HuH-7.5 (cell line): ENCODE measurements at places on chromosomes 2 and 18.

DNA sequence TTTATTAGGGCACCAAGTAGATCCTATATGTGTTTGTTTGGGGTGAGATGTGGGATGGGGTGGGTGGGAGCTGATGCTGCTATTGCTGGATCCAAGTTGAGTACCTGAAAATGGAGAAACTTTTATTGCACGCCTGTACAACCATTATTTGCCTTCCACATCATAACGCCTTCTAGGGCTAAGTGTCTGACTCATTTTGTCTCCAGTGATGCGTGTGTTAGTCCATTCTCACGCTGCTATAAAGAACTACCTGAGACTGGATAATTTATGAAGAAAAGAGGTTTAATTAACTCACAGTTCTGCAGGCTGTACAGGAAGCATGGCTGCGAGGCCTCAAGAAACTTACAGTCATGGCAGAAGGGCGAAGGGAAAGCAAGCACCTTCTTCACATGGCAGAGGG is 58.2 kb downstream of the KDM3A start:
- no peak for DNase-seq

DNA sequence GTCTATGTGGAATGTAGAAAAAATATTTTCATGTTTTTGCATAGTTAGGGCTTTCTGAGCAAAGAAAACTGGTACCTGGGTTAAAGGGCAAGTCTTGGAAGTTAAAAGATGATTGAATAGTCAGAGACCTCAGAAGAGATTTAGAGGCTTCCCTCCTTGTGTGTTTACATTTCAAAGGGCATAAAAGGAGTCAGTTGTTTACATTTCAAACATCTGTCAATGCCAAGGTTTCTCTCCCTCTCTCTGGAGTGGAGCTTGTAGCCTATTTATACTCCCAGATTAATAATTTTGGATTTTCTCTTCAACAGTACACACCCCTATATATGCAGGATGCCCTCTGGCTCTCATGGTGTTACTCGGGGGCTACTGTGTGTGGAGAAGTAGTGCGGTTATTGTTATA is 8.6 kb downstream of the M1AP start:
- DNase-seq: no peak

- no peak for DNase-seq
These were observed 148.5 kb downstream of the FHOD3 start for GRCh38 chr18:36446059-36446458.

DNA sequence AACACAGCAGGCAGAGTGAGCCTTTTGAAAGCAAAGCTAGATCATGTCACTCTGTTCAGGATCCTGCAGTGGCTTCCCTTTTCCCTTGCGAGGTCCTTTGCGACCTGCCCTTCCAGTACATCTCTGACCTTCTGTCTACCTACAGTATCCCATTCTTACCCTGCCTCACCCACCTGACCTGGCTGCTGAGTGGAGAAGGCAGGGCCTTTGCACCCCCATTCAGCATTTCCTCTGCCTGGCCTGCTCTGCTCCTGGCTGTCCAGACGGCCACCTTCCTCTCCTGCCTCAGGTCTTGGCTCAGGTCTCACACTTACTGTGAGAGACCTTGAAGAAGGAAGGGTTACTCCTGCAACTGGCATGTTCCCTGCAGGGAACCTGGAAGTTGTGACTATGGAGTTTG is 77.4 kb downstream of the MAPRE2 start:
- DNase-seq: no peak

DNA sequence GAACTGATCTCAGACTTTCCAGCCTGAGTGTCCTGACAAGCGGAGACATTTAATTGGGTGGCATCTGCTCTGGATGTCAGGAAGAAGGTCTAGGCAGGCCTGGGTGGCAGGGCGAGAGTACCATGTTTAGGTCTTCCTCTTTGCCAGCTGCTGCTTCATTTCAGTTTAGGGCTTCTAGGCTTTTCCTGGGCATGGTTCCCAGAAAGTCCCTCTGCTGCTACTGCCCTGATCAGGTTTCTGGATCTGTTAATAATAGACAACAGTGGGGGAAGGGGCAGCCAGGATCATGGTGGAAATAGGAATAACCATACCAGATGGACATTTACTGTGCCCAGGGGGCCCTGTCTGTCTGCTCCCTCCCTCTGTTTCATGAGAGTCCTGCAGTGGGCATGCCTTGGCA is 2.3 kb upstream of the PLCD4 start:
- DNase-seq: no peak
